Activated T-cell treated with anti-CD3 and anti-CD28 coated beads, Interleukin-2, amount 50 U/mL, for 72 hours (primary cell): ENCODE measurements at places on chromosomes 1 and 21. TPM values are rescaled to one million over a fixed set of nuclear protein-coding genes. Genes with fewer than 3 reads are reported as not detected.
A peak's percentile ranks its signal among the peaks of the same experiment; 100 is the strongest.

Gene MAP1LC3C
- not detected for total RNA-seq

Gene HHIPL2
- 0.56 TPM for total RNA-seq

Gene PBX1
- 0.62 TPM for total RNA-seq

Gene KRTAP19-1
- not detected for total RNA-seq

- H3K36me3 ChIP-seq: peaks cover 6% of the 10 kb centered on the region
- H3K27ac ChIP-seq: no peak overlapping the region
- H3K4me1 ChIP-seq: no peaks in the 10 kb centered on the region
- no peak for DNase-seq
- no peaks in the 10 kb centered on the region for H3K27me3 ChIP-seq
Measured at GRCh38 chr21:15875286-15875685, 145.5 kb downstream of the USP25 start.

DNA sequence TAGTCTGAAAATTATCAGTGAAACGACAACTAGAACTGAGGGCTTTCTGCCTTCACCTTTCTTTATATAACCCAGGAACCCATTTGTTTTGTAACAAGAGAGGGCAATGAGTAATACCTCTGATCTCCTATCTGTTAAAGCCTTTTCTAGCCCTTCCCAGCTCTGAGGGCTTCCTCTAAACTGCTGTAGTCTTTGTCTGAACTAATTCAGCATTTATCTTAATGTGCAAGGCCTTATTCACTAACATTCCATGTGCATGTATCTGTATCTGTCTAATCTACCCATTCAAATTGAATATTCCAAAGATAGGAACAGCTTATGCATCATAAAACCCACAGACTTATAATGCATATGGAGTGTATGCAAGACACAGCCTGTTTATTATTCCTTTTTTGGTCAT lies 167.1 kb downstream of the LYPLAL1 start:
- peaks cover under 1% of the 10 kb centered on the region for H3K36me3 ChIP-seq
- no peaks in the 10 kb centered on the region for H3K4me1 ChIP-seq
- H3K27me3 ChIP-seq: no peaks in the 10 kb centered on the region
- no peak for DNase-seq
- H3K27ac ChIP-seq: no peak overlapping the region

GRCh38 chr1:94721240-94721639 lies 98.9 kb upstream of the SLC44A3 start:
- H3K36me3 ChIP-seq: no peaks in the 10 kb centered on the region
- no peak overlapping the region for H3K27ac ChIP-seq
- H3K4me3 ChIP-seq: no peak overlapping the region
- peaks cover 7% of the 10 kb centered on the region for H3K4me1 ChIP-seq
- no peak for DNase-seq

DNA sequence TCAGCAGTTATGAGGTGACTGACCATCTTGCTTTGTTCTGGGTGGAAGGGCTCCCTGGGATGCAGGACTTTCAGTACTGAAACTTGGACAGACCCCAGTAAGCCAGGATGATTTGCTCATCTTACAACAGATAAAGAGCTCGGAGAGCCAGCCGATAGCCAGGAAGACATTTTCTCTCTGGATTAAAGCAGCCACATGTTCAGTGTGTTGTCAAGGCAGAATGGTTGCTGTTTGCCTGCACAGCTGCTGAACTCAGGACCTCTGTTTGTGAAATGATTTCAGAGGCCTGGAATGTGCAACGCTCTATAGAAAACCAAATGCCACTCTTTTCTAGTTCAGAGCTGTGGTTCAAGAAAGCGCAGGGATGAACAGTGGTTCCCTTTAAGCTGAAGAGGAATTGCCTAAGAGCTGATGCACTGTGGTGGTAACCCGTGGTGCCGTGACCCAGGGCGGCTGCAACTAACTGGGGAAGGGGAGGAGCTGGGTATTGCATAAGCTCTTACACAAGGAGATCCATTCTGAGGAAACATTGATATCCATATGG lies 40.7 kb downstream of the CASQ2 start:
- H3K27me3 ChIP-seq: no peaks in the 10 kb centered on the region
- H3K4me3 ChIP-seq: no peak overlapping the region
- no peaks in the 10 kb centered on the region for H3K36me3 ChIP-seq
- no peak overlapping the region for H3K27ac ChIP-seq
- DNase-seq: no peak

- H3K36me3 ChIP-seq: peaks cover 7% of the 10 kb centered on the region
- peak overlapping the region; percentile 52 for H3K27ac ChIP-seq
- DNase-seq: no peak
Measured at GRCh38 chr1:213987422-213987926, 299 bp upstream of the PROX1 start.

DNA sequence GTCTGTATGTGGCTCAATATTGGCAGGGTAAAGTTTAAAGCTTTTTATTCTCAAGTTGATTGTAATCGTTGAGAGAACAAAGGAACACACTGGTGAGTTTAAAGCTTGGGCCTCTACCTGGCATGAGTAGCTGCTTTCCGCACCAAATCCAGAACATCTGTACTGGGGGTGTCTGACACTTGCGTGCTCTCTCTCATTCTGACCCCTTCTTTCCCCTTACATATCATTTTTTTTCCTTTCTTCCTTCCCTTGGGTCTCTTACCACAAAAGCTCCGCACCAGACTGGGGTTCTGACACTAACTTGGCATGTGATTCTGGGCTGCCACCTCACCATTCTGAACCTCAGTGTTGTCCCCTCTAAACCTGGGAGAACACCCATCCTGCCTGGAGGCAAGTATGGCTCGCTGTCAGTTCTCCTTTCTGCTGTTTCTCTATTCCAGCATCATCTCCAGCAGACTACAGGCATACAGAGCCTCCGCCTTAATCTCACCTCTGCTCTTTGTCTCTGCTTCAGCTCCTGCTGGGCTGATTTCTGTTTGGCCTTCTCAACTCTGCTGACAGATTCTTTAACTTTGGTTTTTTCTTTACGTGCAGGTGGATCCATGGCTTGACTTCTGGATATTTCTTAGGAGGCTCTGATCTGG lies 859 bp upstream of the ERMAP start:
- H3K27me3 ChIP-seq: no peaks in the 10 kb centered on the region
- peak overlapping the region; percentile 92 for H3K4me3 ChIP-seq
- H3K36me3 ChIP-seq: peaks cover 1% of the 10 kb centered on the region

DNA sequence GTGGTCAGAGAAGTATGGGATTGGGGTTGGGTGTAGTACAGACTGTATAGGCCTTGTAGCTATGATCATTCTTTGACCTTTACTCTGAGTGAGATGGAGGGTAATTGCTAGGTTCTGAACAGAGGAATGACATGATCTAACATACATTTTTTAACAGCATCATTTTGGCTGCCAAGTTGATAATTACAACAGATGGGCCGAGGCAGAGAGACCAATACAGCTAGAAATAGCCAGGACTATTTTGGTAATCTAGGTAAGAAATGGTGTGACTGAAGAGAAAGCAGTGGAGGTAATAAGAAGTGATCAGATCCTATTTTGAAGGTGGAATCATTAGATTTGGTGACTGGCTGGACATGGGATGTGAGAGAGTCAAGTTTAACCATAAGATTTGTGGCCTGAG lies 43.5 kb downstream of the RPAP2 start:
- no peak for DNase-seq
- peaks cover 8% of the 10 kb centered on the region for H3K36me3 ChIP-seq
- no peaks in the 10 kb centered on the region for H3K27me3 ChIP-seq
- H3K4me1 ChIP-seq: no peaks in the 10 kb centered on the region
- no peak overlapping the region for H3K27ac ChIP-seq

DNA sequence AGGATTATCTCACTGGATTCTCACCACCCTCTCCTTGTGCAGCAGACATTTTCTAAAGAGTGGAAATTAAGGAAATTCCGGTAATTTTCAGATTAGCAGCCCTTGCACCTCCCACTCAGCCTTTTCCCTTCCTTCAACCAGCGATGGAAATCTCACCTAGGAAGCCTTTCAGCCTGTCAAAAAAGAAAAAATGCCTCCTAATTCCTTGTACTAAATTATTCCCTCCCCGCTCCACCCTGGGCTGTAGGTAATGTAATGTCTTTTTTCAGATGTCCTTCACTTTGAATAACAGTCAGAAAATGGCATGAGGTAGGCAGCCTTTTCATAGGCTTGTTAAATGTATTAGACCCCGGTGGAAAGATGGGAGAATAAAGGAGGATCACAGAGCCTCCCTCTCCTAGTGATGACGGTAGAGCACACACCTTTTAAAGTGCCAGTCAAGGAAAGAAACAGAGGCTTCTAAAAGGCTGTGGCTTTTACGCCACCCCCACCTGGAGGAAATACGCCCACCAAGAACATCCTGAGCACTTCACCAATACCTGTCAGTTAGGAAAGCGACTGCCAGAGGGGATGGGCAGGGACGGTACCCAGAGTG lies 62.8 kb upstream of the NEK2 start:
- H3K36me3 ChIP-seq: no peaks in the 10 kb centered on the region
- peaks cover 31% of the 10 kb centered on the region for H3K4me1 ChIP-seq
- peak overlapping the region; percentile 54 for H3K4me3 ChIP-seq
- peak overlapping the region; percentile 72 for H3K27ac ChIP-seq

DNA sequence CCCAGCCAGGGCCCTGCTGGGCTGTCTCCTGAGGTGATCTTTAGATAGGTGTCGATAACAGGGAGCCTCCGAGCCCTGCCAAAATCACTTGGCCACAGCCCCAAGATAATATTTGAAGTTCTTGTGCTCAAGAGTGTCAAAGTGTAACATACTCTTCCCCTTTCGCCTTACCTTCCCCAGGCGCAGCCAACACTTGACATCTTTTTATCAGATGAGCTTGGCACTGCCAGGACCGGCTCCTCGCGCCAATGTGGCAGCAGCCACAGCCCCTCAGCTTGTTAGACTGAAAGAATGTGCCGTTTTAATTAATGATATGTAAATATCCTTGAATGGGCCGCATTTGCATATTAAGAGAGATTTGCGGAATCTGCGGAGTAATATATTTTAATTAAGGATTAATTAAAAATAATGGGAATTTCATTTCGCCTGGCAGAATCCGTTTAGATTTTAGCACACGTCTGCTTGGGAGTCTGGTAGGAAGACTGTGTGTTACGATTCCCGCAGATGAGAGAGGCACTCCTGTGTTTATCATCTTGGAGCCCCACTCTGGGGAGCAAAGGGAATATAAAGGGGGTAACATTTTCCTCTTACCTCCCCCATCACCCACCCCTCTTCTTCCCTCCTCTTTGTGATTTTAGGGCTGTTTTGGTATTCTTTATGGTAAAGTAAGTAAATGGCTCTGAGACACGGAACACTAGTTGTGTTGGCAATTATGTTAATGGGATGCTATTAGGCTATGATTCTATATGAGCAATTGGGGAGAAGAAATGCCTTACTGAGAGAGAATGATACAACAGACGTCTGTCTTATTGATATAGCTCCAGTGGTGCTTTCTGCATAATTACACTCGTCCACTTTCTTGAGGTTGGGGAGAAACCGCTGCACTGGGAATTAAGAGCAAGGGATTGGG lies 109.8 kb downstream of the PBX1 start:
- H3K27me3 ChIP-seq: no peaks in the 10 kb centered on the region
- DNase-seq: no peak
- H3K36me3 ChIP-seq: peaks cover 3% of the 10 kb centered on the region
- no peak overlapping the region for H3K27ac ChIP-seq

- no peaks in the 10 kb centered on the region for H3K36me3 ChIP-seq
- H3K4me1 ChIP-seq: peaks cover 8% of the 10 kb centered on the region
- peak; percentile 18 for DNase-seq
- H3K4me3 ChIP-seq: no peak overlapping the region
Measured at GRCh38 chr1:61980561-61980960, 214.1 kb upstream of the L1TD1 start.

DNA sequence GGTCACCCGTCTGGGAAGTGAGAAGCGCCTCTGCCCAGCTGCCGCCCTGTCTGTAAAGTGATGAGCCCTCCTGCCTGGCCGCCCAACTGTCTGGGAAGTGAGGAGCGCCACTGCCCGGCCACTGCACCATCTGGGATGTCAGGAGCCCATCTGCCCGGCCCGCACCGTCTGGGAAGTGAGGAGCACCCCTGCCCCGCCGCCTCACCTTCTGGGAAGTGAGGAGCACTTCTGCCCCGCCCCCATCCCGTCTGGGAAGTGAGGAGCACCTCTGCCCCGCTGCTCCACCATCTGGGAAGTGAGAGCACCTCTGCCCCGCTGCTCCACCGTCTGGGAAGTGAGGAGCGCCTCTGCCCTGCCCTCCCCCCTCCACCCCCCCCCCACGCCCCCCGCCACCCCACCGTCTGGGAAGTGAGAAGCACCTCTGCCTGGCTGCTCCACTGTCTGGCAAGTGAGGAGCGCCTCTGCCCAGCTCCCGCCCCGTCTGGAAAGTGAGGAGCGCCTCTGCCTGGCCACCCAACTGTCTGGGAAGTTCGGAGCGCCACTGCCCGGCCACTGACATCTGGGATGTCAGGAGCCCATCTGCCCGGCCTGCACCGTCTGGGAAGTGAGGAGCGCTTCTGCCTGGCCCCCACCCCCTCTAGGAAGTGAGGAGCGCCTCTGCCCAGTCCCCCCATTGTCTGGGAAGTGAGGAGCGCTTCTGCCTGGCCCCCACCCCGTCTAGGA lies 4.5 kb upstream of the ZZZ3 start:
- no peak overlapping the region for H3K27ac ChIP-seq
- no peak overlapping the region for H3K4me3 ChIP-seq
- no peaks in the 10 kb centered on the region for H3K27me3 ChIP-seq
- peaks cover 13% of the 10 kb centered on the region for H3K4me1 ChIP-seq

GRCh38 chr1:57362480-57362879 lies 61.4 kb downstream of the DAB1 start:
- no peak for DNase-seq
- H3K27ac ChIP-seq: no peak overlapping the region
- no peaks in the 10 kb centered on the region for H3K4me1 ChIP-seq
- H3K36me3 ChIP-seq: no peaks in the 10 kb centered on the region

GRCh38 chr1:11407301-11407994 lies 71.5 kb upstream of the DISP3 start:
- H3K27ac ChIP-seq: peak overlapping the region; percentile 35
- no peaks in the 10 kb centered on the region for H3K27me3 ChIP-seq
- no peak for DNase-seq
- peaks cover 15% of the 10 kb centered on the region for H3K36me3 ChIP-seq
- peak overlapping the region; percentile 67 for H3K4me3 ChIP-seq

GRCh38 chr1:14896381-14897079 lies 257.0 kb upstream of the TMEM51 start:
- H3K4me1 ChIP-seq: no peaks in the 10 kb centered on the region
- H3K27ac ChIP-seq: no peak overlapping the region
- H3K27me3 ChIP-seq: peaks cover 8% of the 10 kb centered on the region
- no peaks in the 10 kb centered on the region for H3K36me3 ChIP-seq
- no peak for DNase-seq
- no peak overlapping the region for H3K4me3 ChIP-seq
